ENCODE measurements at places on chromosomes 3 and 15.

GRCh38 chr3:124483915-124484470 lies 246.3 kb upstream of the UMPS start:
- DNase-seq: no peak
- no peaks in the 10 kb centered on the region for H3K4me1 ChIP-seq
- peaks cover 23% of the 10 kb centered on the region for H3K27me3 ChIP-seq
- no peak overlapping the region for H3K4me3 ChIP-seq

GRCh38 chr3:53167418-53168174 lies 6.6 kb downstream of the PRKCD start:
- peak overlapping the region; percentile 81 for H3K27ac ChIP-seq

GRCh38 chr3:169659096-169659819 lies 4.3 kb downstream of the MECOM start:
- no peak overlapping the region for H3K27ac ChIP-seq
- peak overlapping the region; percentile 47 for H3K4me3 ChIP-seq
- H3K4me1 ChIP-seq: peaks cover 34% of the 10 kb centered on the region
- peaks cover 45% of the 10 kb centered on the region for H3K27me3 ChIP-seq
- no peak for DNase-seq

- H3K4me1 ChIP-seq: peaks cover 66% of the 10 kb centered on the region
- 0 out of 2 replicates have a peak, but pooled peaks cover 4% of the 10 kb centered on the region for H3K36me3 ChIP-seq
- no peak overlapping the region for H3K4me3 ChIP-seq
- DNase-seq: no peak
- no peak overlapping the region for H3K27ac ChIP-seq
Observed at GRCh38 chr15:78301828-78302227, 2.4 kb upstream of the SKIC8 start.

GRCh38 chr3:37766797-37767776 lies 94.6 kb upstream of the CTDSPL start:
- no peaks in the 10 kb centered on the region for H3K36me3 ChIP-seq
- H3K4me1 ChIP-seq: no peaks in the 10 kb centered on the region
- no peak overlapping the region for H3K27ac ChIP-seq
- peaks cover 41% of the 10 kb centered on the region for H3K27me3 ChIP-seq
- no peak for DNase-seq

DNA sequence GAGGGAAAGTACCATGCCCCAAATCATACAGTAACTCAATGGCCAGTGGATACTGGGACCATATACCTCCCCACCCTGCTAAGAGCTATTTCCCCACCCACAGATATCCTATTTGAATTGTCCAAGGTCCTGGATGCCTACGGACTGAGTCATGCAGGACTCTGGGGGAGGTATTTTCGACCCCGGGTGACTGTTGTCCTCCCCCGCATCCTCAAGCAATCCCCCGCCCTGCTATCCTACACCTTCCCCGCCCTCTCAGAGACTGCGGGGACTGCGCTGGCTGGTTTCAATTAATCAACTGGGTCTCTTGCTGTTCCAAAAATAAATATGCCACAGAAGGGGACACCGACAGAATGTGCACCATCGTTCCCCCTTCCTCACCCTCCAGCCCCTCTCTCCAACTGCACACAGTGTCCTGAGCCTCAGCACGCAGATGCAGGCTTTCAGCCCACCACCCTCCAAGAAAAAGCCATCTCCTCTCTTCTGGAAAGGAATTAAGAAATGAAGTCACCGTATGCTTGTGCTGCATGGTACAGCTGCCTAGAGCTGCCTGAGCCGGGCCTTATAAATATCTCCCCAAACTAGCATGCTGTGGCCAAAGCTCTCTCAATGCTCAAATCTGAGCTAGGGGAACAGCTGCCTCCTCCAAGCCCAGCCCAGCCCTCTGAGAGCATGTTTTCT lies 8.1 kb downstream of the CAV3 start:
- peaks cover 15% of the 10 kb centered on the region for H3K27me3 ChIP-seq
- DNase-seq: peak; percentile 69
- no peaks in the 10 kb centered on the region for H3K36me3 ChIP-seq
- H3K4me3 ChIP-seq: peak overlapping the region; percentile 81
- peak overlapping the region; percentile 69 for H3K27ac ChIP-seq

DNA sequence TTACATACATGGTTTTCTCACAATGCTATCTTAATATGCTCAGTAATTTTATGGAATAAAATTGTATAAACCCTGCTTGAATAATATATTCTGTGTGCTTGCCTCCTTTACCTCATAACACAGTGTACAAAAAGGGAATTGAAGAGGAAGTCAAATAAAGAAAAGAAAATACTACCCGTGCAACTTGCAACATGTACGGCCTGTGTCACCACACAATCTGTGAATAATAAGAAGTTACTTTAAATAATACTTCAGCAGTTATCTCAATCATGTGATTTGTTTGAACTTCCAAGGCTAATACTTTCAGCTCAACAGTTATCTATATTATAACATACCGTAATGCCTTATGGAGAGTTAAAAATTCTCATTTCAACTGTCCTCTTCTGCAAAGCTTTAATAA lies 58.1 kb upstream of the SATB1 start:
- no peaks in the 10 kb centered on the region for H3K4me1 ChIP-seq
- no peak for DNase-seq
- H3K27ac ChIP-seq: no peak overlapping the region
- no peak overlapping the region for H3K4me3 ChIP-seq

GRCh38 chr15:56351353-56351752 lies 13.9 kb upstream of the TEX9 start:
- no peaks in the 10 kb centered on the region for H3K27me3 ChIP-seq
- H3K4me1 ChIP-seq: peaks cover 7% of the 10 kb centered on the region
- DNase-seq: no peak
- no peaks in the 10 kb centered on the region for H3K36me3 ChIP-seq

DNA sequence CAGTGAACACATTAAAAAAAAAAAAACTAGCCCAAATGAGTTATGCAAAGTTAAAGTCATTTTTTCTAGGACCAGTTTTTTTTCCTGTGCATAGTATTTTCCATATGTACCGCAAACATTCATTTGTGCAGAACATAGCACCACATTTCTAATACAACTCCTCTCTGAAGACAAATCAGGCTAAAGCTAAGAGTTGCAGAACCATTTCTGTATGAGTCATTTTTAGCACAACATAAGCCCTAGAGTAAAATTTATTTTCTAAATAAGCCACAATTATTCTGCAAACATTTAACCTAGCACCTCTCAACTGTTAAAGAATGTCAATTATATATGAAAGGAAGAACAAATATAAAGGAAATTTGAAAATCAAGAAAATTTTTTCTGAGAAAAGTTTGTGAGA lies 375.8 kb downstream of the TIGIT start:
- H3K27me3 ChIP-seq: no peaks in the 10 kb centered on the region
- H3K27ac ChIP-seq: no peak overlapping the region
- H3K4me1 ChIP-seq: peaks cover 25% of the 10 kb centered on the region

DNA sequence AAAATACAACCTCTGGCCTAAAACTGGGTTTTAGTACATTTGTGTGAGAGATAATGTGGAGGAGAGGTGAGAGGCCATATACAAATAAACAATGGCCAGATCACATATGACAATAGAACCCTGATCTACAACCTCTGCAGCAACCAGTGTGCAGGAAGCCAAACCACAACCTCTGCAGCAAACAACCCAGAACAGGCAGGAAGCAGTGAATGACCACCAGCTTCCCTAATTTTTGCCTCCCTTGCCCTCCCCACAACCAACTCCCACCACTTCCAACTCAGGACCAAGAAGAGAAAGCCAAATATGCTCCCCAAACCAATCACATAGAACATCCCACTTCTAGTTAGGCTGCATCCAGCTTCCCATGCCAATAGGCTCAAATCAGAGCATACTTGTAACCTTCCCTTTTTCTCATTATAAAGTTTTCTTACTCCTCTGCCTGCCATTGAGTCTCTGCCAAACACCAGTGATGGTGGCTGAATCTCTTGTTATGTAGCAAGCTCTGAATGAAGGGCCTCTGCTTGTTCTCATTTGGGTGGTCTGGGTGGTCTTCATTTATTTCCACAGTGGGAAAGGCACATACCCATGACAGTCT lies 102.6 kb upstream of the GAP43 start:
- H3K4me1 ChIP-seq: peaks cover 8% of the 10 kb centered on the region
- no peaks in the 10 kb centered on the region for H3K36me3 ChIP-seq
- no peak for DNase-seq
- H3K4me3 ChIP-seq: no peak overlapping the region
- no peak overlapping the region for H3K27ac ChIP-seq
- peaks cover 1% of the 10 kb centered on the region for H3K27me3 ChIP-seq

GRCh38 chr3:43327582-43327979 lies 41.2 kb downstream of the SNRK start:
- H3K27ac ChIP-seq: no peak overlapping the region
- no peak for DNase-seq
- H3K27me3 ChIP-seq: peaks cover under 1% of the 10 kb centered on the region
- H3K4me3 ChIP-seq: no peak overlapping the region
- H3K4me1 ChIP-seq: peaks cover 20% of the 10 kb centered on the region

DNA sequence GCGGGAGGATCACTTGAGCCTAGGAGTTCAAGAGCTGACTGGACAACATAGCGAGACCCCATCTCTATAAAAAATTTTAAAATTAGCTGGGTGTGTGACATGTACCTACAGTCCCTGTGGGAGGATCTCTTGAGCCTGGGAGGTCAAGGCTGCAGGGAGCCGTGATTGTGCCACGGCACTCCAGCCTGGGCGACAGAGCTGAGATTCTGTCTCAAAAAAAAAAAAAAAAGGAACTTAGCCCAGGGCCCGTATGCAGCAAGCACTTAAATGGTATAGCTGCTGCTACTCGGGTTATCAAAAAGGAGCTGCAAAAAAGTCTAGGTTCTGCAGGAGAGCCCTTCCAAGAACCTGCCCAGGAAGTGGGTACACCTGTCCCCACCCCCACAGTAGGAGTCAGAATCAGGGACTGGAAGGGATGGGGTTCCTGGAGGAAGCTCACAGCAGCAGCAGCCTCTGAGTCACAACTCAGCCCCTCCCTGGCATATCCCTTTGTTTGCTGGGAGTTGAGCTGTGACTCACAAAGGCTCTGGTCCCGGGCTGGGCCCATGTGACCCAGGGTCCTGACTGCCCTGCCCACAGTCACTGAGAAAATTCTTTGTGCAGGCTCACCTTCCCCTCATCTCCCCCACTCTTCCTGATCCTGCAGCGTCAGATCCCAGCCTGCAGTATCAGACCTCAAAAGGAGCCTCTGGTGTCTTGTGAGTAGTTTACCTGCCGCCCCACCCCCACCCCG lies at the start of gene SPATA12:
SPATA12 (plus strand) TSS at position 576 of the 733 bp plus-strand sequence. CDS start 13,031 bp downstream, outside the sequence.
- peak; percentile 80 for DNase-seq
- no peak within 1 kb of the TSS for H3K4me3 ChIP-seq
- peaks cover 8% of the 10 kb centered on the region for H3K27me3 ChIP-seq

- no peaks in the 10 kb centered on the region for H3K27me3 ChIP-seq
- DNase-seq: no peak
- H3K4me1 ChIP-seq: peaks cover 54% of the 10 kb centered on the region
- H3K36me3 ChIP-seq: no peaks in the 10 kb centered on the region
- H3K27ac ChIP-seq: no peak overlapping the region
Observed at GRCh38 chr3:188049606-188050530, 104.1 kb upstream of the LPP start.

GRCh38 chr3:112121577-112122547 lies 11.2 kb downstream of the GCSAM start:
- no peak for DNase-seq
- H3K36me3 ChIP-seq: peaks cover 17% of the 10 kb centered on the region
- H3K27ac ChIP-seq: no peak overlapping the region
- H3K27me3 ChIP-seq: no peaks in the 10 kb centered on the region

GRCh38 chr3:151331696-151332095 lies 2.3 kb upstream of the P2RY13 start:
- no peak overlapping the region for H3K4me3 ChIP-seq
- H3K27me3 ChIP-seq: no peaks in the 10 kb centered on the region
- H3K36me3 ChIP-seq: no peaks in the 10 kb centered on the region
- H3K4me1 ChIP-seq: peaks cover 8% of the 10 kb centered on the region
- DNase-seq: no peak

DNA sequence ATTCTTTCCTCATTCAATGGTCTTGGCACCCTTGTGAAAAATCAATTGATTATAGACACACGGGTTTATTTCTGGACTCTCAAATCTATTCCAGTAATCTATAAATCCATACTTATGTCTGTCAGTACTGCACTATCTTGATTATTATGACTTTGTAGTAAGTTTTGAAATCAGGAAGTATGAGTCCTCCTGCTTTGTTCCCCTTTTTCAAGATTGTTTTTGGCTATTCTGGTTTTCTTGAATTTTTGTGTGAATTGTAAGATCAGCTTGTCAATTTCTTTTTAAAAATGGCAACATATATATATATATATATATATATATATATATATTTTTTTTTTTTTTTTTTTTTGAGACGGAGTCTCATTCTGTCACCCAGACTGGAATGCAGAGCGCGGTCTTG lies 32.3 kb upstream of the CFAP20DC start:
- peaks cover 4% of the 10 kb centered on the region for H3K27me3 ChIP-seq
- H3K36me3 ChIP-seq: no peaks in the 10 kb centered on the region
- no peak overlapping the region for H3K4me3 ChIP-seq

GRCh38 chr3:168001244-168001643 lies 94.5 kb downstream of the GOLIM4 start:
- H3K27me3 ChIP-seq: peaks cover 3% of the 10 kb centered on the region
- no peaks in the 10 kb centered on the region for H3K36me3 ChIP-seq
- no peak overlapping the region for H3K27ac ChIP-seq
- H3K4me1 ChIP-seq: peaks cover 13% of the 10 kb centered on the region

DNA sequence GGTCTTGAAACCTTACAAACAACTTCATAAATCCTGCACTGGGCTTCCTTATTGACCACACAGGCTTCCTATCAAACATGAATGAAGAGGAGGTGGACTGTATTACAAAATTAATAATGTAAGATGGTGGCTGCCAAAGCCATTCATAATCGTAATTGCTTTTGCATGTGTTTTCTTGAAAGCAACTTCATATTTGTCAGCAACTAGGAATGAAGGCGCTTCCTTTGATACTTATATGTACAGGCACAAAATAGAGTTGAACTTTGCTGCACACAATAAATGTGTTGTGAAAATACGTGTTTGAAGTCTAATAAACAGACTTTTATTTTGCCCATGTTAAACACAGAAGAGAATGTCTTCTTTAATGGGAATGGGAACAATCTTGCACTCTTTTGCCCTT lies 72.1 kb upstream of the OXTR start:
- peaks cover 2% of the 10 kb centered on the region for H3K27me3 ChIP-seq
- H3K4me3 ChIP-seq: no peak overlapping the region
- peaks cover 32% of the 10 kb centered on the region for H3K36me3 ChIP-seq
- H3K27ac ChIP-seq: peak overlapping the region; percentile 85

Data from HFFc6 (cell line).